ENCODE measurements at places on chromosomes 2 and 18. TPM values are rescaled to one million over a fixed set of nuclear protein-coding genes. Genes with fewer than 3 reads are reported as not detected.

Gene DSC2
- not detected for total RNA-seq

Gene EEF1B2
- total RNA-seq: 547 TPM

Gene GKN1
- total RNA-seq: not detected

Gene FAP
- total RNA-seq: 4.5 TPM

Gene AOX1
- 10.1 TPM for total RNA-seq

Gene CYP27C1
- total RNA-seq: not detected

Gene STPG4
- 0.29 TPM for total RNA-seq

Gene SPIRE1
- 37.7 TPM for total RNA-seq

Gene DSG1
- not detected for total RNA-seq

Gene RNF125
- 4.8 TPM for total RNA-seq

Gene CD8B
- total RNA-seq: not detected

Gene IL36A
- total RNA-seq: not detected

Gene HOXD1
- 16.6 TPM for total RNA-seq

Data from vein endothelial cell (primary cell).